ENCODE measurements at places on chromosomes 3 and 15. TPM values are rescaled to one million over a fixed set of nuclear protein-coding genes. Genes with fewer than 3 reads are reported as not detected.

DNA sequence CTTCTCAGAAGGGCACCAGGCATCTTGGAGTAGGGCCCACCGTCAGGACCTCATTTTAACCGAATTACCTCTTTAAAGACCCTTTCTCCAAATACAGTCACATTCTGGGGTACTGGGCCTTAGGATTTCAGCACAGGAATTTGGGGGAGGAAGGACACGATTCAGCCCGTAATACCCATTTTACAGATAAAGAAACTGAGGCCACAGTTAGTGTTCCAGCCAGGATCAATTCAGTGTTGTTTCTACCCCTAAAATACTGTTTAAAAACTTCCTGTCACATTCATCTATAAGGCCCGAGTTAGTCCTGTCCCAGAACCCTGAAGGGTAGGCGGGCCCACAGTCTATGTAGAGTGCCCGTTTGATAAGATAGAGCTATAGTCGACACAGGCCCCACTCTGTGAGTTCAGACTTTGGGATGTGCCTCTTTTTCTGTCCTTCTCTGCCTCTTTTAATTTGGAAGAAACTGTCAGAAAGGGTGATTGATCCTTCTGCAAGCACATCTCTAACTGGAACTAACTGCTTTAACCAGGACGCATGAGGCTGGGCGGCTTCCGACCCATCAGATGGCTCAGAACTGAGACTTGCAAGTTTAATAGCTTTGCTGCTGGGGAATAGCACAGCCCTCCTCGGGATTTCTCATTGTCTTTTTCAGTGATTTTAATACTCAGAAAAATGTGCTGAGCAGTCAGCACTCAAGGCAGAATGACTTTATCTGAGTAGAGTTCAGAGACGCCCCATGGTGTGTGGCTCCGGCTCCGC lies 19.5 kb downstream of the BFSP2 start:
- H3K27me3 ChIP-seq = no peaks in the 10 kb centered on the region
- H3K4me3 ChIP-seq = no peak overlapping the region
- no peaks in the 10 kb centered on the region for H3K36me3 ChIP-seq
- H3K4me1 ChIP-seq = peaks cover 4% of the 10 kb centered on the region

DNA sequence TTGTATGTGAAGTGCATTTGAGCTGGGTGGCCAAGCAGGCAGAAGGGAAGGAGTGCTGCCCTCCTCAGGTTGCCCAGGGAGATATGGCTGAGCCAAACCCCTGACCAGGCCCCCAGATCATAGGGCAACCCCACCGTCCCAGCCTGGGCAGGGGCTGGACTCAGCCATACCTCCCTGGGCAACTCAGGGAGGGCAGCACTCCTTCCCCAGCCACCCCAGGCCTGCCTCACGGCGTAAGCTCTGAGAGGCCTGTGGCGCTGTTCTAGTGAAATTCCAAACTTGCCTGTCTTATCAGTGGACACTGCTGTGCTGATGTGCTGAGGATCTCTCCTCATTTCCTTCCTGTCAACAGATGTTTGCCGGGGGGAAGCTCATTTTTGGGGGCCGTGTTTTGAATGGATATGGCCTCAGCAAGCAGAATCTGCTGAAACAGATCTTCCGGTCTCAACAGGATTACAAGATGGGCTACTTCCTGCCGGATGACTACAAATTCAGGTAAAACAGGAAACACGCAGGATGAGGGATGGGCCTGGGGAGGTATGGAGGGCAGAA lies 57.6 kb upstream of the FGD5 start:
- peak overlapping the region; percentile 35 for H3K27ac ChIP-seq
- no peak overlapping the region for H3K4me3 ChIP-seq
- H3K27me3 ChIP-seq = no peaks in the 10 kb centered on the region
- no peaks in the 10 kb centered on the region for H3K36me3 ChIP-seq

NSMCE3 gene
- 8.3 TPM for total RNA-seq

GCHFR gene
- 41.1 TPM for total RNA-seq

DNA sequence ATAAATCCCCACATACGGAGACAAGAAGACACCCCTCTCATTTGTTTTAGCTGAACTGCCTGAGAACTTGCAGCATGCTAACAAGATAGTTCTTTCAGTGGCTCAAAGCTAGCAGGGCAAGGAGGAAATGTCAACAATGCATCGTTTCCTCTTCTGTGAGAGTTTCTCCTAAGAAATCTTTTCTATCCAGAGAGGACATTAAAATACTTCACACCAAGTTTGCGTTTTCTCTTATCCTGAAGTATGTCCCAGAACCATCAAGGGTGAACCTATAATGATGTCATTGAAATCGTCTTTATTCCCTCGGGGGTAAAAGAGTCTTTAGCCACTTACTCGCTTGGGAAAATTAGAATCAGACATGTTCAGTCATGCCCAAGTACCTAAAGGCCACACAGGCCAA lies 541.7 kb upstream of the MDFIC2 start:
- no peak for DNase-seq
- peaks cover 21% of the 10 kb centered on the region for H3K27me3 ChIP-seq
- no peak overlapping the region for H3K4me3 ChIP-seq
- H3K27ac ChIP-seq = no peak overlapping the region
- no peaks in the 10 kb centered on the region for H3K36me3 ChIP-seq

DNA sequence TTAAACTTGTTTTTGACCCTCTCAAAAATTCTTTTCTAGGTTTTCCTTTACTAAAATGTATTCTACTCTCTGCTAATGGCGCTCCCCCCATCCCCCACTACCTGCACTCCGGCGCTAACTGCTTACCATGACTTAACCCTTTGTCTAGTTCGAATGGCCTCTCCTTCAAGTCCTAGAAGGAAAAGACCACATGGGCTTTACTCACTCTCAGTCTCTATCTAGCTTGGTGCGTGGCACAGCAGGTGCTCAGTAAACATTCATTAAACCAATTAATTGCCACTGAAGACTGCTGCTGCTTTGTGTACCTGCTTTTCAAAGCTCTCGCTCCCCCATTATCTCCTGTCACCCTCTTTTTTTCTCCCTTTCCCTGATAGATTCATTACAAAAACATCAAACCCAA lies 457.7 kb upstream of the THRB start:
- no peaks in the 10 kb centered on the region for H3K27me3 ChIP-seq
- H3K36me3 ChIP-seq = no peaks in the 10 kb centered on the region
- H3K4me3 ChIP-seq = no peak overlapping the region
- DNase-seq = no peak
- H3K27ac ChIP-seq = no peak overlapping the region

DNA sequence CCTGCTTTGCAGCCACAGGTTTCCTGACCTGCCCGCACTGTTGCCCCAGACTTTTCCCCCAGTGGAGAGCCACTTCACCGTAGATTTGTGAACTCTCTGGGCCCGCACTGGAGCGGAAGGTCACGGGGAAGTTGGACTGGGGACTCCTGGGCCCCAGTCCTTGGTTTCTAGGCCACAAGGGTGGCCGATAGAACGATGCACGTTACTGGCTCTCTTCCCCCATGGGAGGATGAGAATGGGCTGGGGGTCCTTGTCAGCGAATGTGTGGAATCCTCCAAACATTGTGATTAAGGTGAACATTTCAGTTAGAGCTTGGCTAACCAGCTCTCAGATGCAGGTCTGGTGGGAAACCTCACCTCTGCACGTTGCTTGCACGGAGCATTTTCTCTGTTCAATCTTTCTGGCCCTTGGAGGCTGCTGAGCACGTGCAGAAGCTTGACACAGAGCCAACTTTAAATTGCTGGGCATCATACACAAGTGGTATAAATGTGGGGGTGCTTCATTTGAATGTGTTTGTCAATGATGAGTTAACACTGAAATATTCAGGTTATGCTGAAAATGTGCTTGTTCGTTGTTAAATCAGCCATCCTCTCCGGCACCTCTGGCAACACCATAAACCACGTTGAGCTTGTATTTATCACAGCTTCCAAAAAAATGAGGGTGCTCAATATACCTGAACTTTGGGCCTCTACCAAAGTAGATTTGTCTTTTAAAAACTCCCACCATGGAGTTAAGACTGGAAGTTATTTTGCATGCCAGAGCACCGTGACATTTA lies 976 bp downstream of the DIS3L start:
- H3K27me3 ChIP-seq = no peaks in the 10 kb centered on the region
- peaks cover 49% of the 10 kb centered on the region for H3K4me1 ChIP-seq
- H3K27ac ChIP-seq = peak overlapping the region; percentile 88
- peak overlapping the region; percentile 86 for H3K4me3 ChIP-seq
- DNase-seq = peak; percentile 48

DNA sequence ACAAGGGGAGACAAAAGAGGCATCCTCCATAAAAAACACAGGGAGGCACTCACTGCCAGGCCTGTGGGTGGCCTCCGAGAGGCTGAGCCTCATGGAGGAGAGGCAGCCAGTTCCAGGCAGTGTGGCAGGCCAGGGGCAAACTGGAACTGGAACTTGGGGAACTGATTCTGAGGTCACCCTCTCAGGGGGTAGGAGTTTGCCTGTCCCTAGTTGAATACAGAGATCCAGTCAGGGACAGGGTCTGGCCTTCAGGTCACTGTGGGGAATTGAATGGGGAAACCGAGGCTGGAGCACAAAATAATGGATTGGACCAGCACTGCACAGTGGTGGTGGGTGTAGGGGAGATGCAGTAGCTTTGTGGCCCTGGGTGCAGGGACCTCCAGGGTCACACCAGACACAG lies 58.7 kb downstream of the TPRA1 start:
- H3K4me3 ChIP-seq = no peak overlapping the region
- peaks cover 4% of the 10 kb centered on the region for H3K4me1 ChIP-seq

PLSCR4 gene
- not detected for total RNA-seq

- H3K27ac ChIP-seq = no peak overlapping the region
- peaks cover 2% of the 10 kb centered on the region for H3K4me1 ChIP-seq
- H3K27me3 ChIP-seq = no peaks in the 10 kb centered on the region
- H3K36me3 ChIP-seq = peaks cover 16% of the 10 kb centered on the region
These were observed 21.4 kb downstream of the FAH start for GRCh38 chr15:80174017-80174746.

HTR3D gene
- not detected for total RNA-seq

- H3K36me3 ChIP-seq = no peaks in the 10 kb centered on the region
- H3K27ac ChIP-seq = no peak overlapping the region
- H3K4me3 ChIP-seq = no peak overlapping the region
- H3K4me1 ChIP-seq = no peaks in the 10 kb centered on the region
- DNase-seq = no peak
These were observed 76.4 kb upstream of the MFGE8 start for GRCh38 chr15:88989578-88989977.

DNA sequence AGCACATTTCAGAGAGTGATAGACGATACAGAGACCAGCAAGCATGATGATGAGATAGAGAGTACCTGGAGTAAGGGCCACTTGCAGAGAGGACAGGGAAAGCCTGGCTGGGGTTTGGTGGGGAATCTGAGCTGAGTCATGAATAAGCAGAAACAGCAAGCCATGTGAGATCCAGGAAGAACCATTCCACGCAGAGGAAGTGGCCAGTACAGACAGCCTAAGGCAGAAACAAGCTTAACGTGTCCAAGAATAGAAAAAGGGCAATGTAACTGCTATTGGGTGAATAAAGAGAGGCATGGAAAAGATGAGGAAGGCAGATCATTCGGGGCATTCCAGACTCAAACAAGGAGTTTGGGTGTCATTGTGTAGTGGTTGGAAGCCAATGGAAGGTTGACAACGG lies 816.3 kb upstream of the CFAP20DC start:
- H3K4me1 ChIP-seq = peaks cover 42% of the 10 kb centered on the region
- H3K27ac ChIP-seq = no peak overlapping the region
- DNase-seq = no peak
- H3K4me3 ChIP-seq = no peak overlapping the region

- H3K4me1 ChIP-seq = peaks cover 26% of the 10 kb centered on the region
- no peaks in the 10 kb centered on the region for H3K27me3 ChIP-seq
- H3K27ac ChIP-seq = no peak overlapping the region
- no peak overlapping the region for H3K4me3 ChIP-seq
These were observed 5.6 kb downstream of the NEIL1 start for GRCh38 chr15:75352186-75353080.

SLC35A5 gene
- 18.7 TPM for total RNA-seq

OR5K2 gene
- not detected for total RNA-seq

DNA sequence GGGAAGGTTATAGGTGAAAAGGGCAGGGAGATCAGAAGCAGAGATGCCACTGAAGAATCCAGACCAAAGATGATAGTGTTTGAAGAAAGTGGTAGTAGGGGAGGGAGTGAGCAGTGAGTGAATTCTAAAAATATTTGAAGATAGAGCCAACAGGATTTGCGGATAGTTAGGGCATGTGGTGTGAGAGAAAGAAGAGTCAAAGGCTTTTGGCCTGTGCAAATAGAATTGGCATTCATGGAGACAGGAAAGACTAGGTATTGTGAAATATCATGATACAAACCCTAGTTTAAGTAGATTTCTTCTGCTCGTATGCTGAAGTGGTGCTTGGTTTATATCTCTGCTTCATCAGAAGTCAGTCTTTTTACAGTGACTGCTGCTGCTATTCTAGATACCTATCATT lies 224.2 kb upstream of the CFAP20DC start:
- H3K27ac ChIP-seq = no peak overlapping the region
- no peak overlapping the region for H3K4me3 ChIP-seq
- H3K4me1 ChIP-seq = no peaks in the 10 kb centered on the region
- H3K36me3 ChIP-seq = no peaks in the 10 kb centered on the region
- no peaks in the 10 kb centered on the region for H3K27me3 ChIP-seq
- no peak for DNase-seq

GRCh38 chr3:141471160-141471559 lies 15.7 kb upstream of the RASA2 start:
- DNase-seq = no peak
- H3K27me3 ChIP-seq = no peaks in the 10 kb centered on the region
- H3K4me1 ChIP-seq = peaks cover 11% of the 10 kb centered on the region
- H3K4me3 ChIP-seq = no peak overlapping the region

GNAT1 gene
- total RNA-seq = not detected

MANF gene
- 129 TPM for total RNA-seq

- no peaks in the 10 kb centered on the region for H3K27me3 ChIP-seq
- H3K4me3 ChIP-seq = peak overlapping the region; percentile 79
- peaks cover 47% of the 10 kb centered on the region for H3K36me3 ChIP-seq
- H3K4me1 ChIP-seq = peaks cover 41% of the 10 kb centered on the region
- peak overlapping the region; percentile 99 for H3K27ac ChIP-seq
These were observed 4.1 kb downstream of the MBNL1 start for GRCh38 chr3:152272771-152273242.

- H3K36me3 ChIP-seq = no peaks in the 10 kb centered on the region
- peaks cover 1% of the 10 kb centered on the region for H3K27me3 ChIP-seq
- no peaks in the 10 kb centered on the region for H3K4me1 ChIP-seq
- no peak for DNase-seq
- H3K4me3 ChIP-seq = no peak overlapping the region
These were observed 26.2 kb downstream of the RARB start for GRCh38 chr3:25454005-25454927.

DNA sequence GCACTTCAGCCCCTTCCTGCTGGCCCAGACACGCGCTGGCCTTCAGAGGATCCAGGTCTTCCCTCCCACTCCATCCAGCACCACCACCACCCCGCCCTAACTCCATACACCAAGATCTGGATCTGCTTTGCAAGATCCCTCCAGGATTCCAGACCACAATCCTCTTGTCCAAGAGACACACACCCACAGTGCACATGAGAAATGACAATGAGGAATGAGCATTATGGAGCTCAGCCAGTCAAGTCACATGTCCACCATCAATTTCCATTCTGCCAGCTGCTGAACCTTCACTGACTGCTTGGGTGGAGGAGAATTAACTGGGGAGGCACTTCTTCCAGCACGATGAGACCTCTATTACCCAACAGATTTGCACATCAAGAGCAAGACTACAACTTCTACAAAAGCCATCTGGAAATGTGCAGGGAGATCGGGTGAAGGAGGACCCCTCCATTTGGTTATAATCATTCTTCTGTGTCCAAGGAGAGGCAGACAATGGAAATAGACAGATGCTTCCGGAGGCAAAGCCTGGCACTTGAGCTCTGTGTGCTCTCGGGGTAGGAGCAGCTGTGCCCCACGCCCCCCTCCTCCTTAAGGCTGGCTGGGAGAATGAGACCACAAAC lies 12.3 kb upstream of the SPATA12 start:
- DNase-seq = no peak
- H3K27ac ChIP-seq = no peak overlapping the region
- no peaks in the 10 kb centered on the region for H3K4me1 ChIP-seq
- H3K36me3 ChIP-seq = no peaks in the 10 kb centered on the region
- no peaks in the 10 kb centered on the region for H3K27me3 ChIP-seq

CCR9 gene
- not detected for total RNA-seq
